ENCODE measurements at places on chromosomes 1 and 21.

DNA sequence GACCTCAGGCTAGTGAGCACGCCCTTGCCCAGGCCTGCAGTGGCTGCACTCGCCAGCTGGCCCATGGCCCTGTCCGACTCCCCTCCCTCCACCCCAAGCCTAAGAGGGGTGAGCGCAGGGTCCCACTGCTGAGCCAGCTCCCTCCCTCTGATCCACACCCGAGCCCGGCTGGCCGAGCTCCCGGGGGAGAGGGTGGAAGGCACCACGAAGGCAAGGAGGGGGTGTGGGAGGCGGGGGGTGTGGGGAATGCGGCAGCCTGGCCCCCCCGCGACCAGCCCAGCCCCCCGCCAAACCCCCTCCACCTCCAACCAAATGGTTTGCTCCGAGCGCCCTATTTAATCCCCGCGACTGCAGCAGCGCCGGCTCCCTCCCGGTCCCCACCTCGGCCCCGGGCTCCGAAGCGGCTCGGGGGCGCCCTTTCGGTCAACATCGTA, at the start of gene CADM3:
CADM3 (plus strand) TSS at position 362 of the 434 bp plus-strand sequence. CDS start 151 bp downstream, outside the sequence.
- DNase-seq = no peak

- DNase-seq = no peak
Observed at GRCh38 chr21:38956521-38956855, 150.8 kb downstream of the ETS2 start.

DNA sequence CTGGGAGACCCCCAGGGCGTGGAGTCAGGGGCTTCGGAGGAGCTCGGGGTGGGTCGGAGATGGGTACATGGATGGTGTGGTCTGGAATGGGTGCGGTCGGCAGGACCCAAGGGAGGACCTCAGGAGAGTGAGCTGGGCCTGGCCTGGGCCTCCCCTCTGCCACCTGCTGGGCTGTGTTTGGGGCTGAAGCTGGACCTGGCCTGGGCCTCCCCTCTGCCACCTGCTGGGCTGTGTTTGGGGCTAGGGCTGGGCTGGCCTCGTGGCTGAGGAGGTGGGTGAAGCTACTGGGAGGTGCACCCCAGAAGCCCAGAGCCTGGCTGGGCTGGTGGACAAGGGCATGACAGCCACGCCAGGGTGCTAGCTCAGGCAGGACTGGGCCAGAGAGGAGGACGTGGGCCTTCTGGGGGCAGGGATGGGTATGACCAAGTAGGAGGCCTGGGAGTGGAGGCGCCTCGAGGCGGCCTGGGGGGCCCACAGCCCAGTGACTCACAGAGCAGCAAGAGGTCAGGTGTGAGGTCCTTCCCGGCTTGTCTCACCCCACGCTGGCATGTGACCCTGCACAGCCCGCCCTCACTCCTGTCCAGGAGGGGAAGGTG, 14.5 kb downstream of the SAMD11 start:
- no peak for DNase-seq

GRCh38 chr1:164604541-164604940, 45.6 kb downstream of the PBX1 start:
- no peak for DNase-seq

DNA sequence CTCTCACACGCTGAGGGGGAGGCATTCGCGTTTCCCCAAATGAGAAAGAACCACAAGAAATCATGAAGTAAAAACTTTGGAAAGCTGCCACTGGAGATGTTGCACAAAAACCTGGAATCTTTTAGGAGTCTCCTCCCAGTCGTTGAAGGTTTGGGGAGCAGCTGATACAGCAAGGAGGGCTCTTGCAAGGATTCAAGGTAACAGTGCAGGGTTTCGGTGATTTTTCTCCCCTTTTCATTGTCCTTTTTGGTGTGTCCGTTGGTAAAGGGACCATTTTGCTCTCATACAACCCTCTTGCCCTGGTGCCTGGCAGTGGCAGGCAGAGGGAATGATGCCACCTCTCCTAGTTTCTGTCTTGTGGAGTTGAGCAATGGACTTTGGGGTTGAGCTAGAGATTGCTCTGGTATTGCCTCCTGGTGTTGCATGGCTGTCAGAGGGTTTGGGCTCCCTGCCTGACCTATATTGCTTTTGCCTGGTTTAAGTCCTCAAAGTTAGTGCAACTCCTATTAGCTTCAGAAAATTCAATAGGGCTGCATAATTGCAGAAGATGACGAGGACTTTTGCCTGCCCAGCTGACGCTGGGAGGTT, 872 bp downstream of the BRINP2 start:
- DNase-seq = no peak

DNA sequence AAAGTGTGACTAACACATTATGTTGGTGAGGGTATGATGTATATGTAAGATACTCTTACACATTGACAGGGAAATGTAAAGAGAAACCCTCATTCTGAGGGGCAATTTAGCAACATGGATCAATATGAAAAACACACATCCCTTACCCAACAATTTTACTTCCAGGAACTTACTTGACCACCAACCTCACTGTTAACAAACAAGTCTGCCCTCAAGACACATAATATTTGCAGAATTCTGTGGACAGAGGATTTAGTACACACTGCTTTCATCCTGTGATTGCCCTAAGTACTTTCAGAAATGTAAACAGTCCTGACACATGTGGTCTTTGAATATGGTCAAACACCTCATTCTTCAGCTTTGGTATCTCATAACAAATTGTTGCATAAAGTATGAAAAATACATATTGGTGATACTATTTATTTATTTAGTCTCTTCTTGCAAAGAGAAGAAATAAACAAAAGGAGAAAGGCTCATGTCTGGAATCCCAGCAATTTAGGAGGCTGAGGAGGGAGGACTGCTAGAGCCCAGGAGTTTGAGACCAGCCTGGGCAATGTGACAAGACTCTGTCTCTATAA, 6.9 kb downstream of the USP48 start:
- no peak for DNase-seq

DNA sequence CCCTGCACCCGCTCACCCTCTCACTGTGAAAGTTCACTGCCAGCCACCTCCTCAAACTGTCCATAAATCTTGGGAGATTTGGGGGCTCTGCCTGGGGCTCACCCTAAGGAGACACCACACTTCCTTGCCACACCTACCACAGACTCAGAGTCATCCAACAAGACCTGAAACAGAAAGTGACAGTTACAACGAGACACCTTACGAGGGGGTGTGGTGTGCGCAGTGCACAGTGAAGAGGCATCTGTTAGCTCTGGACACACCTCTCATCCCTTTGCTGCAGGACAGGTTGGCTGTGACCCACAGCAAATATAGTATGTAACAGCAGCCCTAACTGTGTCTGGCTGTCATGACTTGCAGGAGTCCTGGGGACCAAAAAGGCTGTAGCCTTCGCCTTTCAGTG, 190.2 kb downstream of the NR5A2 start:
- no peak for DNase-seq

GRCh38 chr21:45618846-45619485, 24.6 kb upstream of the PCBP3 start:
- DNase-seq = no peak

DNA sequence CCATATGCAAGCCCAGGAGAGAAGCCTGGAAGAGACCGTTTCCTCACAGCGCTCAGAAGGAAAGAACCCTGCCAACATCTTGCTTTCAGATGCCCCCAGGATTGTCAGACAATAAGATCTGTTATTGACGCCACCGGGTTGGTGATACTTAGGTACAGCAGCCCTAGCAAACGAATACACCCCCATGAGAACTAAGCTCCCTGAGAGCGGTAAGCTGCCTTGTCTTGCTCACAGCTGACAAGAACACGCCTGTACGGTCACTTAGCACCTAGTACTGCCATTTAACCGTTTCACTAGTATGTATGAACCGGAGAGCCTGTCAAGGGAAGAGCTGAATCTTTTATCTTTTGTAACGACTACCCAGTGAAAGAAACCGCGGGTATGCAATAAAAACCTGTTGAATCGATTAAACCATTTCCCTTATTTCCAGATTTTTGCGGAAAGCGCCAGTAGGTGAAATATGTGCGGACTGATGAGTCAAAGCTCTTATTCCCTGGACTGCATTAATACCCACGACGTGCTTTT, 619 bp upstream of the ZBTB8B start:
- no peak for DNase-seq

GRCh38 chr1:35683012-35683411, 35.7 kb downstream of the C1orf216 start:
- DNase-seq = no peak

DNA sequence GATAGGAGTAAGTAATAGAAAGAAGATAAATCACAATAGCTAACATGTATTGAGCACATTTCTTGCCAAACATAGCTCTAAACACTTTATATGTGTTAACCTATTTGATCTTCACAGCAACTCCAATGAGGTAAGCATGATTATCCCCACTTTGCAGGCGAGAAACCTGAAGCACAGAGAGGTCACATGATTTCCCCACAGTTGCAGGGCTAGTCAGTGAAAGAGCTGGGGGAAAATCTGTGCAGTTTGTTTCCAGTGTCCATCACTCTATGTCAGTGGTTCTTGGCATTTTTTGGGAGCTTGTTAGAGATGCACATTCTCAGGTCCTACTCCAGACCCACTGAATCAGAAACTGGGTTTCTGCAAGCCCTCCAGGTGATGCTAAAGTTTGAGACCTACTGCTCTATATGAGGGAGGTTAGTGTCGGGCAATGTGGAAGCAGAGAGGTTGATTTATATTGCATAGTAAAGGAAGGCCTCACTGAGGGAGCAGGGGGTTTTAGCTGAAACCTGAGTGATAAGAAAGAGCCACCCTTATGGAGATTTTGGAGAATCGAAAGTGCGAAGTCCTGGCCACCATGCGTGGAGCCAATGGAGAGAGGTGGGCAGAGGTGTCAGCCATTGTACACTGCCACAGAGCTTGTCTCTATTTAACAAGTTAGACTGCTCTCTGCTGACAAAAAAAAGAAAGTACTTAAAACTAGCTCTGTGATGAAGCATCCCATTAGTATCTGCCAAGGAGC, 20.9 kb downstream of the MCOLN3 start:
- DNase-seq = no peak

GRCh38 chr1:165144757-165145397, 211.6 kb downstream of the LMX1A start:
- no peak for DNase-seq

- DNase-seq = no peak
Observed at GRCh38 chr1:213533125-213533524, 454.6 kb upstream of the PROX1 start.

DNA sequence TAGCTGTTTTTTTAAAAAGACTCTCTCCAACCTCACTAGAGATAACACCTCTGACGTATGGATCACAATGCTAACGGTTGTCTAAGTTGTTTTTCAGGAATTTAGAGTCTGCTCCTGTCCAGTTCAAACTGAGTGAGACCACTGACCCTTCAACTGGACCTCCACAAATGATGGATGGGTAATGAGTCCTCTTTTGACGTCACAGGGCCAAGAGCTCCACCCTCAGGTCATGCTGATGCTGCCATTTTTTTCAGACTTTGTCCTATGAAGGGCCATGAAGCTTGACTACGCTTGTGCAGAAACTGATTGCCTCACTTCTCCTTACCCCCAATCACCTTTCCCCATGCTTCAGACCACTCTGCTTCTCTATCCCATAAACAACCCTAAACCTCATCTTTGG, 16.6 kb downstream of the GRIK3 start:
- DNase-seq = no peak

GRCh38 chr1:91831132-91831930, 54.6 kb downstream of the TGFBR3 start:
- no peak for DNase-seq

DNA sequence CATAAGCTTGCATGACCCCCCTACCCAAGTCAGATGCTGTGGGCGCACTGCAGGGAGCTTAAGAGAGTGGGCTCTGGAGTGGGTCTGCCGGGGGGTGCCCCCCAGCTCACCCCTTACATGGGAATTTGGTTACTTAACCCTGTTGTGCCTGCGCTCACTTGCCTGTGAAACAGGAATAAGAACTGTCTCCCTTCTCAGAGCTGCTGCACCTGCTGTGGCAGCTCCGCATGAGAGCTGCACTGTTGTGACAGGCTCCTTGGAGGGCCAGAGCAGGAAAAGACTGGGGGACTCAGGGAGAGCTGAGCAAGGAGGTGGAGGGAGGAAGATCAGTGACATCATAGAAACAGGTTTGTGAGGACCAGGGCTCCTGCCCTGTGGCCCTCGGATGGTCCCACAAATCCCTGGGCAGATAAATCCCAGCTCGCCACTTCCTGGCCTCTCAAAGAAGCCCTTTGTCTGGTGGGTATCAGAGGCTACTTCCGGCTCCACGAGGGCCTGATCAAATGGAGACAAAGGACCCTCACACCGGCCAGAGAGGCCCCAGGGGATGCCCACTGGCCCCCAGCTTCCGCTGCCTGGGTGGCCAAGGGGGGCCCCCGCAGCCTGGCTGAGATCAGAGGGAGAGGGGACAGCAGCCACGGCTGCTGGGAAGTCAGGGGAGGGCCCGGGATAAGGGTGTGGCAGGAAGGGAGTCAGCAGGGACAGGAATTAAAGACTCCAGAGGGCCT, 28.9 kb upstream of the LAPTM5 start:
- DNase-seq = no peak

DNA sequence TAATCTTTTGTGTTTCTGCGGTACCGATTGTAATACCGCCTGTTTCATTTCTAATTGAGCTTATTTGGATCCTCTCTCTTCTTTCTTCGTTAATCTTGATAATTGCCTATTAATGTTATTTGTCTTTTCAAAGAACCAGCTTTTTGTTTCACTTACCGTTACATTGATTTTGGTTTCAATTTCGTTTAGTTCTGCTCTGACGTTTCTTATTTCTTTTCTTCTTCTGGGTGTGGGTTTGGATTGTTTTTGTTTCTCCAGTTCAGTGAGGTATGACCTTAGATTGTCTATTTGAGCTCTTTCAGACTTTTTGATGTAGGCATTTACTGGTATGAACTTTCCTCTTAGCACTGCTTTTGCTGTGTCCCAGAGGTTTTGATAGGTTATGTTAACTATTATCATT, 9.4 kb downstream of the OR2M2 start:
- DNase-seq = no peak

DNA sequence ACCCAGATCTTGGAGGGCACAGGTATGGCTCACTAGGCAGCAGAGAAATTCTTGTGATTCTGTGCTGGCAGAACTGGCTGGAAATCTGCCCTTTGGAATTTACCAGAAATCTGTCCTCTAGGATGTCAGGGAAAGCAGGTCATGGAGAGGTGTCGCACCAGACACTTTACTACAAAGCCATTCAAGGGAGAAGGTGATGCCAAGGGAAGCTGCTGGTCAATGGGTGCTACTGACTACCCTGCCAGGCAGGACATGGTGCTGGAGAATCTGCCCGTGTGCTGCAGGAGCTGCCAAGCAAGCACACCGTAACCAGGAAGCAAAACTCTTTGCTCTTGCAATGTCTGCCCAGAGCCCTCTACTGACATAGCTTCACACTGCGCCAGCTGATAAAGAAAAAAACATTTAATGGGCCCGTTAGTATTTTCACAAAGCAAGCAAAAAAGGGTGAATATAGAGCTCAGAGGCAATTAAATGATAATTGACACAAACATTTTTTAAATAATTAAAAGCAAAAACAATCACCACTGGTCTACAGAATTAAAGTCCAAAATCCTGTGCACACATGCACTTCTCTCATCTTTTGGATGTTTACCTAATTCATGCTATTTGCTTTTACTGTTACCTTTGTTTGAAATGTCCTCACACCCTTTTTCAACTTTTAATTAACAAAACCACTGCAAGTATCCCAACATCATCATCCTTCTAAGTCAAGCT, 7.2 kb upstream of the FBXO28 start:
- DNase-seq = peak; percentile 49

- DNase-seq = no peak
Observed at GRCh38 chr1:243672539-243673074, 177.4 kb downstream of the AKT3 start.

Measured in GF-D8 (cell line).